Nephron progenitor cell (in vitro differentiated cells): ENCODE measurements at places on chromosomes 3 and 15.

DNA sequence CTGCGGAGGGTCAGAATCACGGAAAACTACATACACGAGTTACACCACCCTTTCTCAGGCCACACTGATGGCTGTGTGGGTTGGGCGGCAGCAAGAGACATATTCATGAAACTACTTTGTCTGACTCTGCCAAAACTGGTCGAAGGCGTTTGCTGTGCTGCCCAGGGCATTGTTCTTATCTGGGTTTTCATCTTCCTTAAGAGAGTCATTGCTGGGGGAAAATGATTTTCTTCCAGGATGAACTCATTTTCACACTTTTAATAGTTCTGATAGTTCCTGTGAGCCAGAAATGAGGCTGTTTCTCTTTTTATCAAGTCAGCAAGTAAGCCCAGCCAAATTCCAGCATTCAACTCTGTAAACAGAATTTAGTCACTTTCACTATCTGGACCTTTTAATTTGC lies 47.6 kb downstream of the TRIM71 start:
- no peak for DNase-seq

- DNase-seq = no peak
These were observed 59.8 kb downstream of the SFMBT1 start for GRCh38 chr3:52986049-52986448.

DNA sequence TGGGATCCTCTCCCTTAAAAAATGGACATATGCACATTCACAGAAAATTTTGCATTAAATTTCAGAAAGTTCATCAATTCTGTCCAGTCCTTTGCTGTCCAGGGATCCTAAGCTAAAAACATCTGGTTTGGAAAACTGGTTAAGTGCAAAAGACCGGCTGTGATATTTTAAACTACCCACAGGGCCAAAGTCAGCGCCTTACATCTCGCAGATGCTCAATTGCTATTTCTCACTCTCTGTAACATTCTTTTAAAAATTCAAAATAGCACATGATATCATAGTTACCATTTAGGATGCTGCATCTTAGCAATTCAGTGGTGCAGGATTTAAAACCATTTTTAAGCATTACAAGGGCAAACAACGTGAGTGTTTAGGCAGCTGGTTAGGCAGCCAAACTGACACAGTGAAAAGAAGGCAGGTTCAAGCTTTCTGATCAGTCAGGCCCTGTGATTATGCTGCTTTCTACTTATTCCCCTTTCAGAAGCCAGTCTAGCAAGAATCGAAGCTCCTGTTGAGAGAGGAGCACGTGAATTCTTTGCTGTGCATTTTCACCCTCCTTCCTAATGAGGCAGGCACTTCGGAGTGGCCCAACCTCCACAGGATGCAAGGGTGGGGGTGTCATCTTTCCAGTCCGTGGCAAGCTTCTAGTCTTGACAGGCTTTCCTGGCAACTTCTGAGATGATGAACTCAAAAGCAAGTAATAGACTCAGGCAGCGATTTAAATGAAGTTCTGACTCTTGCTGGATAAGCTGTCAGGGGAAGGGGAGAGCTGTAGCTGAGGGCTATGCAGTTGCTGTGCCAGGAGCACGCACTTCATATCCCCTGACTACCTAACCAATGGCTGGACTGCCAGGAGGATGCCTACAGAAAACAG lies 8.8 kb downstream of the PRICKLE2 start:
- DNase-seq = peak; percentile 21

DNA sequence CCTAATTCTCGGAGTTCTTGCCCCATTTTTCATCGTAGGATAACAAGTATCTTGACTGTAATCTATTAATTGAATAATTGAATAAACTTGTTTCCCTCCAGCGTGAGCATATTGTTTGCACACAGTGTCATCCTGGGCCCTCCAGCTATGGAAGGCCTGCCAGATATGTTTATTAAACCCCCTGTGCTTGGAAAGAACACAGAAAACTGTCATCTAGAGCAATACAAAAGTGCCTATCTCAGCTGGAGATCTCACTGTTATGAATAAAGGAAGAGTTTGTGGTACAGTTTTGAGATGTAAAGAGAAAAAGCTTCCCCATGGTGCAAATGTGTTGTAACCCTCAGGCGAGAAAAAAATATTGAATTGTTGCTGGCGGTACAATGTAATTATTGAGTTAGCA lies 405.9 kb downstream of the SOX2 start:
- no peak for DNase-seq

DNA sequence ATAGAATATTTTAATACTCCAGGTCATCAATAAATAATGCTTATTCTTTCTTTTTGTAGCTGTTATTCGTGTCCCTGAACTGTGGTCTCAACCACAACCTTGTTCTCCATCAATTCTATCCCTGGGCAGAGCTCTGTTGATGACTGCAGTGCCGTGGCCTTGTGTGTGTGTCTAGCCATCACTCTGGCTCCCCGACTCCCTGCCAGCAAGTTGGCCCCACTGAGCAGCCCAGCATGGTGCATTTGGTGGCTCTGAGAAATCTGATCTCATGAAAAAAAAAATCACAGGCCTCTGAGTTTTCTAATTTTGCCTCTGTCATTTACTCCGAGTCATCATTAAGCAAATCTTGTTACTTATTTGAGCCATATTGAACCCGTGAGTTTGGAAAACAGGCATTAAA lies 164.7 kb downstream of the GOLGA6L6 start:
- DNase-seq = no peak

GRCh38 chr3:23389686-23390085 lies 186.6 kb downstream of the UBE2E2 start:
- DNase-seq = no peak

- no peak for DNase-seq
These were observed 526.8 kb upstream of the CCDC54 start for GRCh38 chr3:106850437-106850836.

DNA sequence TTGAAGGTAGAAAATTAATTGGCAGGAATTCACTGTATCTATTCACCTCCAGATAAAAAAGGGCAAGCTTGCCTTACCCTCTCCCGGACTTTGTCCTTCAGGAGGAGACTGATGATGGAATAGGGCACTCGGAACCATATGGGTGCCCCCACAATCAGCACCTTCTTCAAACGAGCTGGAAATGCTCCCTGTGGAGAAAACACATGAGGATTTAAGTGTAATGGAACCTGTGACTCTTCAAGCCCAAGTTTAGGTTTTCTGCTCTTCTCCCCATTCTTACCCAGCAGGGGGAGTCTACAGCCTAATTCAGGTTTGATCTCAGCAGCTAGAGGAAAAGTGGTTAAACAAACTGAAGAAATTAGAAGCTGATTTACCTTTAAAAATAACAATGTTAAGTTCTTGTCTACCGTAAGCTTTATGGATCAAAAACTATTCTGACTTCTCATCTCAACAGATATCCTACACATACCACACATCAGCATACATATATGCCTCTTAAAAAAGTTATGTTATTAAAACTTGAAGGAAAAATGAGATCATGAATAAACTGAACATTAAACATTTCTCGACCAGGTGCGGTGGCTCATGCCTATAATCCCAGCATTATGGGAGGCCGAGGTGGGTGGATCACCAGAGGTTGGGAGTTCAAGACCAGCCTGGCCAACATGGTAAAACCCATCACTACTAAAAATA lies 57.5 kb upstream of the SIN3A start:
- no peak for DNase-seq

GRCh38 chr3:171592786-171593185 lies 132.6 kb upstream of the TNIK start:
- DNase-seq = no peak

DNA sequence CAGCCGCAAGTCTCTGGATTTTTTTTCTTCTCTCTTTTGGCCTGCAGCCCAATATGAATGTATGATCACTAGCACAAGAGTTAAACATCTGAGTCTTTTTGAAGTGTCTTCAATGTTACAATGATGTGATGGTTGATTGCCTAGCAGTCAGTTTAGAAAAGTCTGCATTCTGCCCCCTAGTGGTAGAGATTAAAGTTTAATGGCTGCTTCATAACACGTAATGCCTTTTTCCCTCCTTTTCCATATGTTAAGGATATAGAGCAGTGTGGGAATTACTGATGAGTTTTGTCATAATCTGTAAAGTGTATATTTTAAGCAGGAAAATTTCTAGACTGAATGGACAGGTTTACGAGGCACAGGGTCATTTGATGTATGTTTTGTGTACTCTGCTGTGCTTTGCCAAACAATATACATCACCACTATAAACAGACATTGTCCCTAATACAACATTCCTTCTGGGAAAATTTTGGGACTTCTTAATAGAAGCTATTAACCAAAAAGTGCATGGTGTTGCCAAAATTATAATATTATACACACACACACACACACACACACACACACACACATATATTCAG lies 1038.5 kb upstream of the NR2F2 start:
- DNase-seq = no peak

- DNase-seq = no peak
These were observed 294.1 kb downstream of the NTRK3 start for GRCh38 chr15:87962428-87962827.

- no peak for DNase-seq
These were observed 7.7 kb downstream of the RAF1 start for GRCh38 chr3:12656193-12656592.

GRCh38 chr3:29568355-29568754 lies 287.5 kb downstream of the RBMS3 start:
- no peak for DNase-seq

GRCh38 chr3:37053753-37054152 lies 60.4 kb downstream of the MLH1 start:
- DNase-seq = no peak

DNA sequence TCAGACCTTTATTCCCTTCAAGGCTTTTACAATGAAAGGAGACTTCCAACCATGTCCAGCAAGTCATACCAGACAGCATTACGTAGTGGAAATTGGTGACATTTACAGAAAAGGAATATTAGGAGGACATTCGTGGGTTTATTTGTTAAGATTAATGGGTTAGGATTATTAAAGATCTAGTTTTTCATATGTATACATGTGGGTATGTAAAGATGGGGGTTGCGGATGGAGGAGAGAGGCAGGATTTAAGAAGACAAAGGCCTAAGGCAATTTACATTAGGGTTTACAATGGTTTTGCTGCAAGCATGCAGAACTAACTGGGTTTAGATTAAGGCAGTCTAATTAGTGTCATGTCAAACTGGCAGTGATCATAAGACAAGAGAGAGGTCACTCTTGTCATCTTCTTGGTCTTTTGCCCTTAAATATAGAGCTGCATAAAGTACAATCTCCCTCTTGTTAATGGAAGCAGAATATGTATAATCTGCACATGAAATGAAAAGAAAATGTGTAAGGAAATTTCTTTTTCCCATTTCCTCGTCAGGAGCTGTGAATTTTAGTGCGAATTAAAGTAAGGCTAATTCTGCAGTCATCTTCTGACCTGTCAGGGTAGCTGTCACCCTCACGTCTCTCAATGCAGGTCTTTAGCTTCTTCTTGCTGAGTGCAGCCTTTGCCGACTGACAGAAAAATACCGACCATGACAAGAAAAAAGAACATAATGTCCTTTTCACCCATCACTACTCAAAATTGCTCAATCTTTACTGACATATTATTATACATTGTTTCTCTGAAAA lies 258.9 kb upstream of the MEIS2 start:
- no peak for DNase-seq

GRCh38 chr15:58521293-58521991 lies 89.7 kb downstream of the LIPC start:
- peak; percentile 57 for DNase-seq

DNA sequence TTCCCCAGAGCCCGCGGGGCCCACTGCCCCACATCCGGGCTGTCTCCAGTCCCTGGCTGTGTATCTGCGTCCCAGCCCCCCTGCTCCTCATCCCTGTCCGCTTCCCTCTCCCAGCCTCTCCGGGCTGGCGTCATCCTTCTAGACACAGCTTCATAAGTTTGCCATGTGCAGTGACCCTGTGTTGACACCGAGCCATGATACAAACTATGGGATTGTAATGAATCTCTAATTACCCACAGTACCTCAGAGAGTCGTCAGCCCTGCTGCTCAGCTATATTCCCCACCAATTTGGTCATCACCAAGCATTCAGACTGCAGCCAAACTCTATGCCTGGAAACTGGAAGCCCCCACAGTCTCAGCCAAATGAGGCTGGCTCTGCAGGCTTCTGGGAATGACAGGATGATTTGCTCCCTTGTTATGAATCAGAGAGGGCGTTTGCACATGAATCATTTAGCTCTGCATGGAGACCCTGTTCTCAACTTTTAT lies 466.1 kb upstream of the ATP11B start:
- DNase-seq = no peak

DNA sequence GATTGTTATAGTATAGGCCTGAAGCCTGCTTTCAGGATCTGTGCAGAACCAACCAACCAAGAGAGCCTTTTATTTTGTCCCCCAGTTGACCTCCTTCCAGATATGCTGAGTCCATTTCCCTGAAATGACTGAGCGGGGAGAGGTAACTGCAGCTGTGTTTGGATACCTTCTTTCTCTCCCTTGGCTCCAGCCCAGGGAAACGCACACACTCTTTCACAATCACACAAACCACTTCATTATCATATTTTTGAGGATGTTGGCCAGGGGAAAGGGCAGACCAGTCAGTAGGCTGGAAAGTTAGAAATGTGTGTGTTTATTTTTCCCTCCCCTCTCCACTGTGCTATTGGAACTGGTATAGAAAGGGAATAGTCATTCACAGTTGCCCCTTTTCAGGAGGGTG lies 417.7 kb upstream of the TBL1XR1 start:
- no peak for DNase-seq

DNA sequence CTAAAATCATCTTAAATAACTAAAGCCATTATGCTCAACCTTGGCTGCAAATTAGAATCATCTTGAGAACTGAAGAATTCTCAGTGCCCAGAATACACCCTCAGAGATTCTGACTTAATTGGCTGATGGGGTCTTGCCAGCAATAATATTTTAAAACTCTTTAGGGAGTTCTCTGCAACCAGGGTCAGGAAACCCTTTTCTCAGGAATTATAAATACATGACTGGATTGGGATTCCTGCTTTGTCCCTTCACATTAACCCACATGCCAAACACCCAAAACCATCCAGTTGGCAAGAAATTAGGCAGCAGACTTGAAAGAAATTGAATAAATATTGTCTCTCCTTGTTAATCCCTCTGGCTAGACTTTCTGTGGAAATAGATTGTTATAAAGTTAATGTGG lies 482.3 kb upstream of the NECTIN3 start:
- no peak for DNase-seq

- no peak for DNase-seq
These were observed 690.4 kb upstream of the NAALADL2 start for GRCh38 chr3:174168538-174169254.

DNA sequence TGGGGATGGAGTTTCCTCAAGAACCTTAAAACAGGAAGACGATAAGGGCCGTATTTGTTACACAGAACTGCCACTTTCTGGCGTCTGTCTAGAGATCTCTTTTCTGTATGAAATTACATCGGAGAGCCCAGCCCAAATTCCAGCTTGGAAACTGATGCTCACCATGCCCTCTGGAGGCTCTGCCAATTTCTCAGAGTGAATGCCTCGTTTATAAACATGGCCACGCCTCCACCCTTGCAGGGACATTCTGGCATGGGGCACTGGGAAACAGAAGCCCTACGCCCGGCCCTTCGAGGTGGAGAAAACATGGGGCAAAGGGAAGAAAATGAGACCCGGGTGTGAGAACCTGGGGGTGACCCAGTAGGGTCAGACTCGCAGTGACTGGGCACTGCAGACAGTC lies 53.4 kb upstream of the SEC13 start:
- no peak for DNase-seq

- no peak for DNase-seq
These were observed 35.3 kb downstream of the FSIP1 start for GRCh38 chr15:39747326-39747725.
